Nasal cavity respiratory epithelium epithelial cell of viscerocranial mucosa (primary cell): ENCODE measurements at places on chromosomes 16 and 17. TPM values are rescaled to one million over a fixed set of nuclear protein-coding genes. Genes with fewer than 3 reads are reported as not detected.

Gene CD300H
- total RNA-seq, result not detected in 2 replicates

Gene PRDM7
- not detected in 2 replicates for total RNA-seq

Gene KRT34
- 1.00 and 2.7 TPM in 2 replicates for total RNA-seq

Gene CAPNS2
- total RNA-seq, result 14.7 and 87.5 TPM in 2 replicates

Gene TSEN54
- 16.5 and 26.7 TPM in 2 replicates for total RNA-seq

Gene KRTAP9-8
- not detected in 2 replicates for total RNA-seq

Gene MPP2
- 0.28 TPM in 1 of 2 replicates, not detected in the other for total RNA-seq

Gene CD7
- total RNA-seq, result not detected in 2 replicates

Gene PRR29
- not detected in 2 replicates for total RNA-seq

Gene MIS12
- total RNA-seq, result 27.3 and 76.9 TPM in 2 replicates

Gene GRB7
- 11.3 and 12.0 TPM in 2 replicates for total RNA-seq

Gene PLA2G10
- 0.34 TPM in 1 of 2 replicates, not detected in the other for total RNA-seq

Gene LGALS9B
- 0.50 TPM in 1 of 2 replicates, not detected in the other for total RNA-seq

Gene DLX4
- 0.07 TPM in 1 of 2 replicates, not detected in the other for total RNA-seq

Gene CSH1
- not detected in 2 replicates for total RNA-seq

Gene ORMDL3
- total RNA-seq, result 28.7 and 43.4 TPM in 2 replicates

Gene MYO15A
- under 0.01 and 0.57 TPM in 2 replicates for total RNA-seq

Gene CPHXL
- total RNA-seq, result not detected in 2 replicates

Gene SKAP1
- 0.14 TPM in 1 of 2 replicates, not detected in the other for total RNA-seq

Gene KIF18B
- under 0.01 TPM in 1 of 2 replicates, not detected in the other for total RNA-seq

Gene TRIM72
- total RNA-seq, result under 0.01 TPM in 1 of 2 replicates, not detected in the other

Gene PRR35
- total RNA-seq, result under 0.01 TPM in 1 of 2 replicates, not detected in the other

Gene ACSM3
- total RNA-seq, result 1.4 and 1.7 TPM in 2 replicates

Gene KRTAP3-1
- total RNA-seq, result not detected in 2 replicates

Gene RNF222
- 0.14 and 1.4 TPM in 2 replicates for total RNA-seq

Gene LRRC75A
- under 0.01 TPM in 2 replicates for total RNA-seq

Gene ABCA8
- total RNA-seq, result 0.21 TPM in 1 of 2 replicates, not detected in the other

Gene ABCA10
- total RNA-seq, result 1.0 and 1.3 TPM in 2 replicates

Gene CMC2
- 40.7 and 41.7 TPM in 2 replicates for total RNA-seq

Gene GGA3
- 12.6 and 33.7 TPM in 2 replicates for total RNA-seq

Gene GNAO1
- total RNA-seq, result under 0.01 and 0.07 TPM in 2 replicates

Gene CRHR1
- not detected in 2 replicates for total RNA-seq

Gene USB1
- total RNA-seq, result 21.9 and 118 TPM in 2 replicates

Gene CCDC154
- under 0.01 and 0.57 TPM in 2 replicates for total RNA-seq

Gene ARL5C
- not detected in 2 replicates for total RNA-seq

Gene HOXB8
- not detected in 2 replicates for total RNA-seq

Gene TUFM
- 112 and 150 TPM in 2 replicates for total RNA-seq

Gene DOC2A
- 0.21 TPM in 1 of 2 replicates, not detected in the other for total RNA-seq

Gene C17orf113
- 0.64 and 0.68 TPM in 2 replicates for total RNA-seq

Gene SMIM5
- 0.34 and 0.93 TPM in 2 replicates for total RNA-seq

Gene CDRT15L2
- not detected in 2 replicates for total RNA-seq

Gene TLCD2
- 7.8 and 9.9 TPM in 2 replicates for total RNA-seq

Gene SSTR5
- total RNA-seq, result not detected in 2 replicates

Gene CHAD
- total RNA-seq, result not detected in 2 replicates
